ENCODE measurements at places on chromosomes 6 and 20.
A peak's percentile ranks its signal among the peaks of the same experiment; 100 is the strongest.

DNA sequence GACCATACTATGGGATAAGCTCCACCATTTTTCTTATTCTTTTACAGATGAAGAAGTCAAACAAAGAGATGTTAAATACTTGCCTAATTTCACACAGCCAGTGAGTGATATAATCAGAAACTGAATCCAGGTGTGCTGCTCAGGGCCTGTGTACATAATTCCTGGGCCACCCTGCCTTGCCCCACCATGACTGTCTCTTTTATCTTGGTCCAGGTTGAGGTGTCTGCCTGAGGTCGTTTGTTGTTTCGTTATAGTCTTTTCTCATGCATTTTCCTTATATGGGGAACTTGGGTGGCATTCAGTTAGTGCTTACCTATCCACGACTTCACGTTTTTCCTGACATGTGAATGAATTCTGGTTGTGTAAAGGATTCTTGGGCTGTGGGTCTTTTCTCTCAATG lies 277.6 kb downstream of the COL12A1 start:
- no peak for DNase-seq

GRCh38 chr20:41147767-41148191 lies 10.4 kb downstream of the PLCG1 start:
- no peak for DNase-seq

GRCh38 chr6:55826941-55827340 lies 48.4 kb downstream of the BMP5 start:
- DNase-seq, result no peak

- DNase-seq, result no peak
Measured at GRCh38 chr6:3603340-3604130, 146.7 kb upstream of the SLC22A23 start.

GRCh38 chr6:103273048-103273447 lies 1586.7 kb downstream of the HACE1 start:
- DNase-seq, result no peak

GRCh38 chr6:166997768-166998255 lies 1.4 kb upstream of the CEP43 start:
- DNase-seq, result peak; percentile 62
